SJCRH30 (cell line): ENCODE measurements at places on chromosomes 16 and 17.

DNA sequence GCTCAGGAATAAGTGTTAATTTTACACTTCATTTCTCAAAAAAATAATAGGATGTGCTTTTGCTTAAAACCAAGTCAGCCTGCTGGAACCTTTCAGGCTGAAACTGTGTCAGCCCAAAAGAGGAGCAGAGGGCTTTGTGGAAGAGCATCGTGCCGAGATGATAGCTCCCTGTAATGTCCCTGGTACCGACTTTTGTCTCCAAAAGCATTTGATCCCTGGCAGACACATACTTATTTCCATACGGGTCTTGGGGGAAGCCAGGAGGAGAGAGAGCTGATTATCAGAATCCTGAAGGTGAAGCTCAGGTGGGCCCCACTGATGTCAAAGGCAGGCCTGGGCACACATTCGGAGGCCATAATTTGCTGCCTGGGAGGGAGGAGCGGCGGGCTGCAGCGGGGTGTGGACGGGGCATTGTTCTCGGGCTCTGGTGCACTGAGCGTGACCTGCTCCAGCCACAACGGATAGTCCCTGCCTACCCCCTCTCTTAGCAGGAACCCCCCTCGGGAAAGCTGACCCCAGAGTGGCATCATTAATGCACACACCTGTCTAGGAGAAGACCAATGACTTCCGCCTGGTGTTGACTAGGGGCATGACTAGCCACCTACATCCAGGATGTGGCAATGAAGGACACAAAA lies 155.9 kb downstream of the C16orf78 start:
- no peak for DNase-seq

DNA sequence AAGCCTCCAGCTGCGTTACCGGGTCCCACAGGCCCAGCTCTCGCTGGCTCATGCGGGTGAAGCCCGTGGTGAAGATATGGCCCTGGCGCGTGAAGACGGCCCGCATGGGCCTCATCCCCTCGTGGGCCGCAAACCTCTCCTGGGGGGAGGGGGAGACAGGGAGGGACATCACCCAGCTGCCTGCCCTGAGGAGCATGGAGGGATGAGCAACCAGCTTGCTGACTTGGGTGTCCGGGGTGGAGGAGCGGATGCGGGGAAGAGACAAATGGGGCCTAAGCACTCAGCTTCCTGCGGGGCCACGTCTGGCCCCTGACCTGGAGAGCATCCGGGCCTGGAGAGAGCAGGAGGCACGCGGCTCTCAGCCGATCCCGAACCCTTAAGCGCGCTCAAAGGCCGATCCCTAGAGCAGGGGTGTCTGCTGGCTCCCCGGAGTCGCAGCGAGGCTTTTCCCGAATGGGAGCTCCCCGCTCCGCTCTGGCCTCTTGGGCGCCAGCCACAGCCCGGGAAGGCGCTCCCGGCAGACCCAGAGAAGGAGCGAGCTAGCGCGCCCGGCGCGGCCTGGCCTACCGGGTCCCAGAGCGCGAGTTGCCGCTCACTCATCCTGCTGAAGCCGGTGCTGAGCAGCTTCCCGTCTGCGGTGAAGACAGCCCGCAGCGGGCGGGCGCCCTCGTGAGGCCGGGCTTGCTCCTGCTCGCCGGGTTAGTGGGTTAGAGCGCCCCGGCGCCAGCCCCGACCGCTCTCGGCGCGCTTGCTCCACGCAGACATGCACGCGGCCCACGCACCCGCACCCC lies 5.0 kb downstream of the CORO6 start:
- no peak for DNase-seq

DNA sequence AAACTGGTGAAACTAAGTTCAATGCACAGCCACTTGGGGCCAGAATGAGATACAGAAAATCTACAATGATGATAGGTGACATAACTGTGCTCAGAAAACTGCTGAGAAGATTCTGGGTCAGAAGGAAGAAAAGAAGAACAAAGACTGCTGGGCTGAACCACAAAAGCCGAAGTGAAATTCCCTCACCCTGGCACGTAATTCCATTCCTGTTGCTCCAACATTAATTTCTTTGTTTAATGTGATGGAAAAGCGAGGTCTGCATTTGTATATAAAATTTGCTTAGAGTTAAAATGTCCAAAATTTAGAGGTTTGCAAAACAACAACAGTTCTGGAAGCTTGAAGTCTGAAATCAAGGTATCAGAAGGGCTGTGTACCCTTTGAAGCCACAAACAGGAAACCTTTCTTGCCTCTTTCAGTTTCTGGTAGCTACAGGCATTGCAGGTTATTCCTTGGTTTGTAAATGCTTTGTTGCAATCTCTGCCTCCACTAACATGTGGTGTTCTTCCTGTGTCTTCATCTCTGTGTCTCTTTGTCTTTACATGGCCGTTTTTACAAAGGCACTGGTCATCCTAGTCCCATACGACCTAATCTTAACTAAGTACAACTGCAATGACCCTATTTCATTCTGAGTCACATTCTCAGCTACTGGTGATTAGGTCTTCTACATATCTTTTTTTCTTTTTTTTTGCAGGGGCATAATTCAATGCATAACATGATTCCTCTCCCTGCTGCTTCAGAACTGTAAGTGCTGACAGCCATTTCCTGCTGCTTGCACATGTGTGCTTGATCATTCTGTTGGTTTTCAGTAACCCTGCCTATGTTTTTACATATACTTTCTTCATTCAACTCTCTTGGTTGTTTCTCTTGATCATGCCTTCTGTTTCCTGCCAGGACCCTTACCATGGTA lies 603.0 kb upstream of the CDH8 start:
- DNase-seq = no peak

GRCh38 chr16:53945996-53946395 lies 242.0 kb downstream of the FTO start:
- DNase-seq = peak; percentile 16

GRCh38 chr17:49715717-49716279 lies 8.0 kb upstream of the SLC35B1 start:
- DNase-seq = no peak

- peak; percentile 8 for DNase-seq
Measured at GRCh38 chr16:68972720-68973119, 129.4 kb downstream of the TANGO6 start.
